ENCODE measurements at places on chromosomes 13 and 19.
A peak's percentile ranks its signal among the peaks of the same experiment; 100 is the strongest.

DNA sequence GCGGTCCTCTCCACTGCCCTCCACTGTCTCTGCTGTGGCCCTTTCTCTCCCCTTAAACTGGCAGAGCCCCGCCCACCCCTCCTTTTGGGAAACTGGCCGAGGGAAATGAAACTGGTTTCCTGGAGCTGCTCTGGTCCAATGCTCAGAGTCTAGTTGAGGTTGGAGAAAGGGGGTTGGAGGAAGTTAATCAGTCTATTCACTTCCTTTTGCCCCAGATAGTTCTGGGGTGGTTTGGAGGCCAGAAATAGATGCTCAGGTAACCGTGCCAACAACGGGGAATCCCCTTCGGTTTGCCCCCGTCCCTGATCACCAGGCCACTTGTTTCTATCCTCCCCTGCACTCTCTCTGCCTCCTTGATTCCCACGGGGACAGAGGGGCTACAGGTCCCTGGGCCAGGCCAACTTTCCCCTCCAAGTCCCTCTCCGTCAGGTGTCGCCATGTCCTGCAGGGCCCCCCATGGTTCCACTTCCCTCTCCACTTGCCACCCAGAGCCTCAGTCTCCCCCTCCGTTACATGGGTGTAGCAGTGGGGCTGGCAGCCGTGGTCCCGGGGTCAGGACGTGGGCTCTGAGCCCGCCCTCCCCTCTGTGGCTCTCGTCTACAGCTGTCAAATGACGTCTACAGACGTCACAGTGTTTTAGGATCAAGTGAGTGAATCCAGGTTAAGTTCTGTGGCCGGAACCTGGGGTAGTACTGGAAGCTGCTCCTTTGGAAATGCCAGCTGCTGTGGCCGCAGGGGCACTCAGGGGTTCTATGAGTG, at the start of gene IL4I1:
Gene IL4I1, minus strand, starts transcription at position 25 of the 759 bp plus-strand sequence. CDS start 727 bp downstream, outside the sequence.
- DNase-seq, result peak; percentile 85

DNA sequence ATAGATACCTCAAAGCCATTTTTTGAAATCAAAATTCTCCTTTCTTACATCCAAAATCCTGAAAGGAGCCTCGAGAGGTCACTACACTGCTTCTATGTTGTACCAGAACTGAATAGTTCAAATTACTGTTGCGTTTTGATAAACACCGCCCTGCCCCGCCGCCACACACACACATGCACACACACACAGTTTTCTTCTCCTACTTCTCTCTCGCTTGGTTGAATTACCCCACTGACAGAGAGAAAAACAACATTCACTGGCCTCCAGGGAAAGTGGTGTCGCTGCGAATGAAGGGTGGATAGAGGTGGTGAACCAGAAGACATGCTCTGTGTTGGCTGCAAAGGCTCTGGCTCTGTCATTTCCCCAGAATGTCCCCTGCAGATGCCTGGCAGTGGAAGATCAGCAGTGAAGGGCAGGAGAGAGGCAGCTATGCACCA, 183.4 kb upstream of the RFC3 start:
- no peak for DNase-seq

GRCh38 chr13:47277774-47278173, 380.9 kb upstream of the HTR2A start:
- no peak for DNase-seq

GRCh38 chr19:14347999-14348889, 33.0 kb upstream of the ADGRE5 start:
- peak; percentile 51 for DNase-seq

GRCh38 chr13:99812625-99813024, 158.9 kb downstream of the ZIC5 start:
- DNase-seq, result no peak

Data from central memory CD4-positive, alpha-beta T cell (primary cell).